ENCODE measurements at places on chromosomes 1 and 21.

DNA sequence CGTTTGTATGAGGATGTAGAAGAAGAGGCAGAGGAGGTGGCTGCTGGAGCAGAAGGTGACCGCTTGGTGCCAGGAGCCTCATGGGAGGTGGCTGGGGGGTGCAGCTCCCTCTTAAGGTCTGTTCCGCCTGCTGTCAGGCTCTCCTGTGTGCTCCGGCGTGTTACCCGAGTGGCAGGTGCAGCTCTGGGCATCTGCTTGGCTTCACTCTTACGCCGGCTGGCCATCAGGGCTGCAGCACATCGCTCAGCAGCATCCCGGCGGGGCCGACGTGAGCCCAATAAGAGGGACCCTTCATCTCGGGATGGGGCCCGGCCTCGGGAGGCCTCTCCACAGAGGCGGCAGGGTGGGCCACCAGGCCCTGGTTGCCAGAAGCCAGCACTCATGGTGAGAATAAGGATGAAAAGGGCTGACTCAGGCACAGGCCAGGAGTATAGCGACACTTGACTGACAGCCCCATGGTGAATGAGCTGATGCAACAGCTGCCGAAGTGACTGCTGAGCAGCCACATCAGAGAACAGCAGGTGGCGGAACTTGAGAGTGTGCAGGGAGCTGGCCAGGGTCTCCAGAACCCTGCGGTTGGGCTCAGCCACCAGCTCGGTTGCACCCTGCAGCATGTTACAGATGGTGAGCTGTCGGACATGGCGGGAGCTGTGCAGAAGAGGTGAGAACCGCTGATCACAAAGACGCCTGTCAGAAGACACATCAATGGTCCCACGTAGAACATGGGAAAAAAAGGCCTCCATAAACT, 17.5 kb downstream of the LRRC41 start:
- no peak for DNase-seq

DNA sequence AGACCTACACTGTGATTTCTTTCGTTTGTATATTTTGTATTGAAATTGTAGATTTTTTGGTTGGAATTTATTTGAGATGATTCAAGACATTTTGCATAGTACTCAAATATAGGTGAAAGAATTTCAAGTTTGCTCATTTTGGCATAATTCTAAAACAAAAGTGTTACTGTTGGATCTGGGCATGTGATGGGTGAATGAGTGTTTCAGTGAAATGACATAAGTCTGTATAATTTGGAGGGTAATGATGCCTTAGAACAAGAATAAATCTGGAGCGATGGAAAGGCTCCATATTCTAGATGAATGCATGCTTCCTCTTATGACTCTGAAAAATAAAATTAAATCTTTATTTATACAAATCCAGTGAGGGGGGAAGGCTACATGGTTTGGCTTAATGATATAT, 41.0 kb downstream of the NFIA start:
- no peak for DNase-seq

DNA sequence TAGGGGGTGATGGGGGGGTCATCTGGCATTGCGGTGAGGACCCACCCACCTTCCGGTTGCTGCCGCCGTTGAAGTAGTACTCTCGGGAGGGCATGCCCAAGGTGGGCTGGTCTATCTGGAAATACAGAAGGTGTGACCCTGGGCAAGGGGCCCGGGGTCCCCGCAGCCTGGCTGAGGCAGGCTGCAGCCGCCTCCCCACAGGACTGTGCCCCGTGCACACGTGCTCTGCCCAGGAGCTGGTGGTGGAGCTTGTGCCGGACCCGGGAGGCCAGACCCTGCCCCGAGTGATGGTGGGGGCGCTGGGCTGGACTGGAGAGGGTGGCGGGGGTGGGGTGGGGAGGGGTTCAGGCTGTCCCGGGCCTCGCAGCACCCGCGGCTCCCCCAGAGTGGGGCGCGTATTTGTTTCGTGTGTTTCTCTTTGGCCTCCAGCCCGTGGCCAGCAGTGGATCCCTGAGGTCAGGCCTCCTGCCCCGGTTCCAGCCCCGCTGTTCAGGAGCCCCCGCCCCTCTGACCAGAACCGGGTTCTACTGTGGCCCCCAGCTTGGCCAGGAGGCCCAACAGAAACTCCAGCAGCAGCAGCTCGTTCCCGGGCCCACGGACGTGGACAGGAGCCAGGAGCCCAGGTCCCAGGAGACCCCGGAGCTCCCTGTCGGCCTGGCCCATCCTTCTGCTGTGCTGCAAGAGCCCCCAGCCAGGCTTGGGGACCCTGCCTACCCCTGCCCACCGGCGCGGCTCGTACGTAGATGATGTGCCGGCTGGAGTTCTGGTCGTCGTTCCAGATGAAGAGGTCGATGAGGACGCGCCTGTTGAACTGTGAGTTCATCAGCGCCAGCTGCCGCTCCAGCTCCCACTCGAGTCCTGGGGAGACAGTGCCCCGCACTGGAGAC, 19.2 kb downstream of the PRXL2B start:
- no peak for DNase-seq

DNA sequence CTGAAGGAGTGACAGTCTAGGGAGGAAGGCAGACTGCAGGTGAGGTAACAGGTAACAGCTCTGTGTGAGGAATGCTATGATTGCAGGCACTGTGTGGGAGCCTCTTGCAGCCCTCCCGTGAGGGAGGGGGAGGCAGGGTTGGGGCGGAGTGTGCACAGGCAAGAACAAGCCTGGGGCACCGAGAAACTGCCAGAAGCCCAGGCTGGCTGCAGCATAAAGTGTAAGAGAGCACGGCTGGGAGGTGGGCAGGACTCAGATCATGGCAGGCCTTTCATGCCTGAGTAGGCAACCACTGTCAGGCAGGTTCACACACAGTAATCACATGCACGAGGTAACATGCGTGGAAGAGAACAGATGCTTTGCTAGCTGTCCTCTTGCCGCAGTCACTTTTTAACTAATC, 11.3 kb upstream of the RHEX start:
- no peak for DNase-seq

DNA sequence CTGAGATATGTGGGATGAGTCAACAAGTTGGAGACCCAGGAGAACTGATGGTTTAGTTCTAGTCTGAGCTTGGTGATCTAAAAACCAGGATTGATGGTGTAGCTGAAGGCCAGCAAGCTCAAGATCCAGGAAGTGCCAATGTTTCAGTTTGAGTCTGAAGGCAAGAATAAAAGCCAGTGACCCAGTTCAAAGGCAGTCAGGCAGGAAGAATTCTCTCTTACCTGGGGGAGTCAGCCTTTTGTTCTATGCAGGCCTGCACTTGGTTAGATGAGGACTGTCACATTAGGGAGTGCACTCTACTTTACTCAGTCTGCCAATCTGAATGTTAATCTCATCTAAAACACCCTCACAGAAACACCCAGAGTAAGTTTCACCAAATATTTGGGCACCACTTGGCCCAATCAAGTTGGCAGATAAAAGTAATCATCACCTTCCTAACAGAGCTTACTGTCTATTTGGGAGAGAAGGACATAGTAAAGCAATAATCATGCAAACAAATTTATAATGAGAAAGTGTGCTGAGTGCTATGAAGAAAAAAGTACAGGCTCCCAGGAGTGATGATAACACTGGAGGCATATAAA, 63.4 kb downstream of the TSEN15 start:
- DNase-seq, result no peak

GRCh38 chr1:101379950-101380349, 143.1 kb downstream of the S1PR1 start:
- DNase-seq, result no peak

DNA sequence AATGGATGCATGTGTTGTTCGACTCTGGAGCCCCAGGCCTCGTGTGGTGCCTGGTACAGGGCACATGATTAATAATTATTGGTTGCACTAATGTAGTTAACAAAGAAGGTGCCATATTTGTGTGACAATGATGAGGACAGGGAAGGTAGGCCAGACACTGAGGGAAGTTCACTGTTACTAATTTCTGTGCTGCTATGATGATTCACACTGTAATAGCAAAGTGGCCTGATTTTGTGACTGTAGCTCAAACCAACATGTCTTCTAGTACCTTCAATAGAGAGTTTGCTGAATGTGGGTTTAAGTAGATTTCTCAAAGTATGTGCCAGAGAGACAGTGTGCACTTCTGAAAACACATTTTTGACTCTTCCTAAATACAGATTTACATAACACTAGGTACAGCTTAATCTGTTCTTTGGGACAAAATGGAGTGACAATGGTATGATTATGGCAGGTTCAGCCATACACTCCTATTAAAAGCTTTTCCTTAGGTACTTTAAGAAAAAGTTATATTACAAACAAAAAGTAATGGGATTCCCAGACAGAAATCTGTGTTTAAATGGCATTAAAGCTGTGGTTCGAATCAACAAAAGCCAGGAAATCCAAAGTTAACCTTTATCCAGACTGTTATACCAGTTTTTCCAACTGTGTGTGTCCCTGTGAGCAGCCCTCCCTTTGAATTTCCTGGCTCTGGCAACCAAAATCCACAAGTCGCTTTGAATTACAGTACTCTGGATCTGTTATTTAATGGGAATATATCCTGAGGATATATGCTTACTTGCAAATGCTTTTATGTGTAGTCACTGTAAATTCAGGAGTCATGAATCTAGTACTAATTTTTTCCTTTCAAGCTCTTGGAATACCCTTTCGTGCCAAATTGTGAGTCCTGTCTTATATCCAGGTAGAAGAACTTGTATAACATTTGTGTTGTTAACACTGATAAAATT, 277.1 kb upstream of the SGIP1 start:
- no peak for DNase-seq

DNA sequence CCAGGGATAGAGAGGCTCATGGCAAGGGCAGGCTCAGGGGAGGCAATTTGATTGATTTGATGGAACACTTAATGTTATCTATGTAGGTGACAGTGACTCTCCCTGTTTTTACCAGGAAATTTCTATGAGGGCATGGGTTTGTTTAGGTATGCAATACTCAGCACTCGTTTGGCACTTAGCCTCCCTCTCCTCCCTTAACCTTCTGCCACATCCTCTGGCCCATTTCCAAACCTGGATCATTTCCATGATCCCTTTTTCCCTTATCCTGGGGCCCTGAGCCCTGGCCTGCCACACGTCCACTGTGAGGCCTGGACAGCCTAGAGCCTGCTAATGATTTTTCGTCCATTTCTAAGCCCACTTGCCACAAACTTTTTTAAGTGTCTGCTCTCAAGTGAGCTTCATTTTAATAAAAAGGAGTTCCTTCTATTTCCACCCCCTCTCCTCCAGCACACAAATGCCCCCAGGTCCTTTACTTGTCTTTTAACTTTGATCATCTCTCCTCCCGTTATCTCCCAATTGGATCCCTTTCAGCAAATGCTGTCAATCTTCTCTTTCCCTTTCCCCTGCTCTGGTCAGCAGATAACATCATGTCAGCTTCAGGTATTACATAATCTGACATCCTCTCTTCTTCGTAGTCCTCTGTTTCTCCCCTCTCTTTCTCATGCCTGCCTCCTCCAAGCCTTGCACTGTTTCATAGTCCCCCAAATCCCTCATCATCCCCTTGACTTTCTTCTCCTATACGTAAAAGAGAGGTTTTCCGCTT, 37.8 kb upstream of the GADD45A start:
- no peak for DNase-seq

DNA sequence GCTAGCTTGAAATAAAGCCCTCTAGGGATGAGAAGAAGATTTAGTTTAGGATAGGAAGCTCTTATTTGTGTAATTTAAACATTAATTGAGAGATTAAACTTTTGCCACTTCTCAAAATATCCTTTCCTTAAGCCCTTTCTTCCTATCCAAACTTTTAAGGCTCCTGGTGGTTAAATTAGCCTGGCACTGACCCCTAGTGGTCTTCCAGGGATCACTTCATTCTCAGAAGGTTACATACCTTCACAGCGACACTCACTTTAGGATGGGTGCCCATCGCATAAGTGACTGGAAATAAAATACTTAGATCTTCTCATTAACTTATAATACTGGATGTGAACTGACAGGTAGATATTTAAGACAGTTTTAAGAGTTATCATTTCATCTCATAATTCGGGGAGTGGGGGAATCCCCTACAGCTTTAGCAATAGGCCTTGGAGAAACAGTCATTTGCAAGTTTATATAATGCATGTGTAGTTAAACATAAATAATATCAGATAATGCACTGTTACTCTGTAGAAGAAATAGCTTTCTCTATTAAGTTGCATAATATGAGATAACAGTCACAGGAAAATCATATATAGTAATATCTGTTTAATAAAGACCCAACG, 7.4 kb downstream of the LHX9 start:
- no peak for DNase-seq

DNA sequence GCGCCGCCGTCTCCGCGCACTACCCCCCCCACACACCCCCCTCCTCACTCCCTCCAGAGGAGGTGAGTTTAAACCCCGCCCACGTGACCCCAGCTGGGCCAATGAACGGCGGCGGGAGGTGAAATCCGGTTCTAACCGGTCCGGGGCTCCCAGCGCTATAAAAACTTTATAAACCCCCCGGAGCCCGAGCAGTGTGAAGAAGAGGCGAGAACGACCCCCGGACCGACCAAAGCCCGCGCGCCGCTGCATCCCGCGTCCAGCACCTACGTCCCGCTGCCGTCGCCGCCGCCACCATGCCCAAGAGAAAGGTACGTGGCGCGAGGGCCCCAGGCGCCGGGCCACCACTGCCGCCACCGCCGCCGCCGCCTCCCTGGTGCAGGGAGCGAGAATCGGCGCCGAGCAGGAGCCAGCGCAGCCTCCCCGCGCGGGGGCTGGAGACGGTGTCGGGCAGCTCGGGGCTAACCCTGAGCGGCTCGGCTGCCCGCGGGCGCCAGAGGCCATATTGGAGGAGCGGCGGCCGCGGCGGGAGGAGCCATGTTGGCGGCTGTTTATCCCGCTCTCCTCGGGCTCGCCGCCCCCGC, at the start of gene HMGN2:
Gene HMGN2, plus strand, starts transcription at position 121 of the 581 bp plus-strand sequence. Its CDS starts 173 bp downstream, at position 294.
- peak; percentile 82 for DNase-seq

DNA sequence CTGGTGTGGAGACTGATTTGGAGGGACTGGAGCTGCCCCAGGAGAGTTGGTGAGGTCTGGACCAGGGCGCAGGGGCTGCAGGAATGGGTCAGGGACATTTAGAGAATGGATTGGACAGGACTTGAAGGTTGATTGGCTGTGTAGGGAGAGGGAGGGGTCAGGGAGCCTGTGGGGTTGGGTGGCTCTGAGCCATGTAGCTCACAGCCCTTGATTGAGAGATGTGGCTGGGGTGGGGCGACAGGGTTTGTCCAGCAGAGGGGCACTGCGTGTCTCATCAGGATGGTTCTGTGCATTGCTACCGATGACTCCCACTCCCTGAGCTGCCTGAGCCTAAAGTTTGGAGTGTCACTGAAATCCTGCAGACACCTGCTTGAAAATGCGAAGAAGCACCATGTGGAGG, 12.1 kb downstream of the AZIN2 start:
- no peak for DNase-seq
